Activated CD4-positive, alpha-beta memory T cell treated with anti-CD3 and anti-CD28 coated beads, Interleukin-2, amount 10 ng/mL, durations not matched to agents 7 days and 5 days (primary cell): ENCODE measurements at places on chromosomes 2 and 18.

DNA sequence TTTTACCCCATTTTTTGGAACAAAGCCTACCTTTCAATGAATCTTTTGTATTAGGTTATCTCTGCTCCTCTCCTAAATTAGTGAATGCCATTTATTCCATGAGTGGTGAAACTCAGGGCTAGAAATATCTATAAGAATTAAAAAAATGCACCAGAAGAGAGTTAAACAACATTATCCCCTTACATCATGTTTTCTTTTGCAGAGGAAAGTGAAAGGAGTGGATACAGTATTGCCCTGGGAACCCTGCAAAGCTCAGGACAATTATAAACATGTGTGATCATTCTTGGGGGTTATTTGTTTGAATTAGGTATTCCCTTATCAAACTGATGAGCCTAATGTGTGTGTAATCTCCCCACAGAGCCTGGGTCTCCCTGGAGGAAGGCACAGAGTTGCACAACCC, 559.2 kb downstream of the RNF144A start:
- DNase-seq, result no peak
- H3K4me1 ChIP-seq, result peaks cover 22% of the 10 kb centered on the region
- no peaks in the 10 kb centered on the region for H3K27me3 ChIP-seq
- no peak overlapping the region for H3K4me3 ChIP-seq
- H3K27ac ChIP-seq, result no peak overlapping the region
- H3K36me3 ChIP-seq, result peaks cover 2% of the 10 kb centered on the region

GRCh38 chr18:27728659-27729058, 448.3 kb downstream of the CDH2 start:
- H3K4me1 ChIP-seq, result no peaks in the 10 kb centered on the region
- no peaks in the 10 kb centered on the region for H3K27me3 ChIP-seq
- H3K27ac ChIP-seq, result no peak overlapping the region
- no peak overlapping the region for H3K4me3 ChIP-seq
- DNase-seq, result no peak

GRCh38 chr2:139162456-139162855, 382.3 kb upstream of the NXPH2 start:
- DNase-seq, result no peak

GRCh38 chr18:25310045-25310444, 41.9 kb downstream of the ZNF521 start:
- DNase-seq, result no peak
- no peaks in the 10 kb centered on the region for H3K4me1 ChIP-seq
- H3K36me3 ChIP-seq, result no peaks in the 10 kb centered on the region
- H3K27me3 ChIP-seq, result no peaks in the 10 kb centered on the region
- H3K27ac ChIP-seq, result no peak overlapping the region
- H3K4me3 ChIP-seq, result no peak overlapping the region

- peaks cover 18% of the 10 kb centered on the region for H3K27me3 ChIP-seq
- H3K4me1 ChIP-seq, result peaks cover 15% of the 10 kb centered on the region
- no peaks in the 10 kb centered on the region for H3K36me3 ChIP-seq
These were observed 1.7 kb downstream of the MAP2 start for GRCh38 chr2:209425471-209426071.

- peaks cover 2% of the 10 kb centered on the region for H3K27me3 ChIP-seq
- H3K27ac ChIP-seq, result no peak overlapping the region
- no peaks in the 10 kb centered on the region for H3K36me3 ChIP-seq
- no peak for DNase-seq
- no peak overlapping the region for H3K4me3 ChIP-seq
These were observed 44.7 kb upstream of the SNED1 start for GRCh38 chr2:240953426-240954410.

GRCh38 chr2:107461301-107461700, 365.4 kb upstream of the RGPD4 start:
- H3K4me1 ChIP-seq, result no peaks in the 10 kb centered on the region
- H3K36me3 ChIP-seq, result no peaks in the 10 kb centered on the region
- DNase-seq, result no peak
- no peaks in the 10 kb centered on the region for H3K27me3 ChIP-seq
- H3K4me3 ChIP-seq, result no peak overlapping the region

GRCh38 chr18:44227501-44227900, 453.2 kb upstream of the SETBP1 start:
- DNase-seq, result no peak
- H3K27me3 ChIP-seq, result no peaks in the 10 kb centered on the region
- H3K27ac ChIP-seq, result no peak overlapping the region
- no peaks in the 10 kb centered on the region for H3K4me1 ChIP-seq
- H3K36me3 ChIP-seq, result no peaks in the 10 kb centered on the region

- H3K4me3 ChIP-seq, result no peak overlapping the region
- peaks cover 33% of the 10 kb centered on the region for H3K4me1 ChIP-seq
- DNase-seq, result peak; percentile 58
- H3K27ac ChIP-seq, result peak overlapping the region; percentile 59
- no peaks in the 10 kb centered on the region for H3K36me3 ChIP-seq
These were observed 7.4 kb upstream of the MOB1A start for GRCh38 chr2:74186038-74186437.

- H3K27ac ChIP-seq, result no peak overlapping the region
- H3K27me3 ChIP-seq, result peaks cover 3% of the 10 kb centered on the region
- H3K36me3 ChIP-seq, result peaks cover 19% of the 10 kb centered on the region
- peaks cover 5% of the 10 kb centered on the region for H3K4me1 ChIP-seq
- DNase-seq, result no peak
These were observed 72.0 kb downstream of the STRADB start for GRCh38 chr2:201523506-201523905.

GRCh38 chr2:180676520-180677025, 303.8 kb upstream of the UBE2E3 start:
- no peak overlapping the region for H3K27ac ChIP-seq
- no peak overlapping the region for H3K4me3 ChIP-seq
- H3K4me1 ChIP-seq, result no peaks in the 10 kb centered on the region
- no peak for DNase-seq
- H3K27me3 ChIP-seq, result peaks cover 12% of the 10 kb centered on the region

DNA sequence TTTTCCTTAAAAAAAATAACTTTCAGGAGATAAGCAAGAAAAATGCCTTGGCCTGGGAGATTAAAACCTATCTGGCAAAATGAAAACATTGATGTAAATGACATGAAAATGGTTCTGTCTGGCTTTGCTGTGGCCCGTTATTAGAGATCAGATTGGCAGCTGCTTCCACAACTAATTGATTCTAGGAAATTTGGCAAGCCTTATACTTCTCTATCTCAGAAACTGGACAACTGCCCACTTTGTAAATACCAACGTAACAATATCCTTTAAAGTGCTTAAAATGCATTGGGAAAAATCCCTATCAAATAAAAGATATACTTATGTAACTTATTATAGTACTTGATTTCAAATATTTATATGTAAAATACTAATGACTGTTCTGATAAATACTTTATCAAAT, 14.2 kb upstream of the SKA1 start:
- H3K27me3 ChIP-seq, result peaks cover 14% of the 10 kb centered on the region
- no peaks in the 10 kb centered on the region for H3K36me3 ChIP-seq
- no peak overlapping the region for H3K4me3 ChIP-seq
- DNase-seq, result no peak
- no peak overlapping the region for H3K27ac ChIP-seq
- peaks cover 19% of the 10 kb centered on the region for H3K4me1 ChIP-seq

- H3K27me3 ChIP-seq, result no peaks in the 10 kb centered on the region
- no peak overlapping the region for H3K27ac ChIP-seq
- H3K36me3 ChIP-seq, result no peaks in the 10 kb centered on the region
- no peak overlapping the region for H3K4me3 ChIP-seq
- no peaks in the 10 kb centered on the region for H3K4me1 ChIP-seq
- DNase-seq, result no peak
These were observed 1125.0 kb upstream of the CELF4 start for GRCh38 chr18:38690626-38691025.

- H3K27me3 ChIP-seq, result peaks cover 9% of the 10 kb centered on the region
- no peaks in the 10 kb centered on the region for H3K36me3 ChIP-seq
- H3K4me3 ChIP-seq, result no peak overlapping the region
- H3K27ac ChIP-seq, result no peak overlapping the region
- no peak for DNase-seq
These were observed 33.5 kb downstream of the LGALSL start for GRCh38 chr2:64487256-64488049.

GRCh38 chr2:197908156-197908555, 103.8 kb downstream of the PLCL1 start:
- peaks cover 7% of the 10 kb centered on the region for H3K27me3 ChIP-seq
- DNase-seq, result no peak
- H3K36me3 ChIP-seq, result no peaks in the 10 kb centered on the region
- H3K4me1 ChIP-seq, result peaks cover 9% of the 10 kb centered on the region
- no peak overlapping the region for H3K27ac ChIP-seq
- no peak overlapping the region for H3K4me3 ChIP-seq

GRCh38 chr2:160210599-160211138, 10.6 kb upstream of the ITGB6 start:
- peak; percentile 67 for DNase-seq
- H3K4me1 ChIP-seq, result peaks cover 23% of the 10 kb centered on the region
- H3K27ac ChIP-seq, result no peak overlapping the region
- no peak overlapping the region for H3K4me3 ChIP-seq

DNA sequence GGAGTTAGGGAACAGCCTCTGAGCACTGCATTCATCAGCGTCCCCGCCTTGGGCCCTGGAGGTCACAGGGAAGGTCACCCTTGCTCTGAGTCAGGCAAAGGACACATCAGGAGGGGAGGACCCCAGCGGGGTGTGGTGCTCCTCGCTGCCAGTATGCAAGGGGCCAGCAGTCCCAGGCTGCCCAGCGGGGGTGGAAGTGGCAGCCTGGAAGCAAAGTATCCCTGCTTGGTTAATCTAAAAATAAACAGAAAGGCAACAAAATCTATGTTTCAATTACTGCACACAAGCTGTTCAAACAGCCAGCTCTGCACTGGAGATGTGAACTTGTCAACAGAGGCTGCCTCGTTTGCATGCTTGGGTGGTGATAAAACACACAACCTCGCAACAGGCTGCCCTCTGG, 164.1 kb downstream of the KLHL29 start:
- no peak for DNase-seq
- H3K27me3 ChIP-seq, result peaks cover 2% of the 10 kb centered on the region
- no peak overlapping the region for H3K4me3 ChIP-seq

GRCh38 chr2:176533505-176534193, 264.4 kb downstream of the MTX2 start:
- H3K36me3 ChIP-seq, result no peaks in the 10 kb centered on the region
- H3K4me1 ChIP-seq, result no peaks in the 10 kb centered on the region
- H3K27me3 ChIP-seq, result peaks cover 19% of the 10 kb centered on the region
- H3K27ac ChIP-seq, result no peak overlapping the region
- no peak for DNase-seq
- no peak overlapping the region for H3K4me3 ChIP-seq

GRCh38 chr2:175662335-175662734, 339.7 kb downstream of the LNPK start:
- no peaks in the 10 kb centered on the region for H3K4me1 ChIP-seq
- no peak overlapping the region for H3K4me3 ChIP-seq
- DNase-seq, result no peak
- no peaks in the 10 kb centered on the region for H3K36me3 ChIP-seq
- no peak overlapping the region for H3K27ac ChIP-seq

GRCh38 chr2:137924019-137924418, 40.3 kb upstream of the HNMT start:
- DNase-seq, result no peak
- no peak overlapping the region for H3K27ac ChIP-seq

DNA sequence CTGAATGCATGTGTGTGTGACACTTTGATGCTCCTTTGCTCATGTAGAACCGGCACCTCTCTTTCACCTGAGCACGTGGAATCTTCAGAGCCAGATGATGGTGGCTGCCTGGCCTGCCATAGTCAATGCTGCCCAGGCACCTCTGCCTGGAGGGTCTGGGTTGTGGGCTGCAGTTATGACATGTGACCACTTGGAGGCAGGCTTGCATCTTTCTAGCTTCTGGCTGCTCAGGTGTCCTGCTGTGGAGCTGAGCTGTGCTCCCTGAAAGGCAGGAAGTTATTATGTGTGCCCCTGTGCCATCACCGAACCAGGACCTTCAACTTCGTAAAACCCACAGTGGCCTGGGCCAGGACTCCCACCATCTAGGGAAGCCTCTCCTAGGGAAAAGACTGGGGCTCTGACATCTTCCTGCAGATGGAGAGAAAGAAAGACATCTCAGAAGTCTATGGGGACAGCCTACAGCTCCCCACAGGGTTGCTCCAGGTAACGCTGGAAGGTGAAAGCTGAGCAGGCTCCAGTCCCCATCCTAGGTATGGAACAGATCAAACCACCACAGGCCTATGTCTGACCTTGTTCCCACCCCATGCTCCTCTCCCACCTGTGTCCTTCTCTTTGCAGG, 30.2 kb downstream of the PSD4 start:
- peaks cover 42% of the 10 kb centered on the region for H3K36me3 ChIP-seq
- H3K4me1 ChIP-seq, result peaks cover 11% of the 10 kb centered on the region

DNA sequence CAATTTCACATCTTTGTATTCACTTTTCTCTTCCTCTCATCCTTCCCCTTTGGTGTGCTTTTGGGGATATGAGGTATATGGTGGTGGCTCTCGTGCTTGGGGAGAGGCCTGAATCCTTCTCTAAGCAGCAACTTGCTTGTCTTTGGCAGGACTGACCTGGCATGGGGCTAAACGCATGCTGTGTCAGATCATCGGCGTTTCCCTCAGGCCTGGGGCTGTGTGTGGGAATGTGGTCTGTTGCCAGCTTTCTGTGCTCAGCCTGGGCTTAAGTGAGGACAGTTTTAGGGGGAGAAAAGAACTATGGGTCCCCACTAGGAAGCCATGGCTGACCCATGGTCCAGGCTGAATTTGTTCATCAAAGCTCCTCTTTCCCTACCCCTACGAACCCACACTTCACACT, 60.7 kb downstream of the TET3 start:
- DNase-seq, result no peak
- H3K4me3 ChIP-seq, result no peak overlapping the region
- peaks cover 11% of the 10 kb centered on the region for H3K4me1 ChIP-seq
- no peak overlapping the region for H3K27ac ChIP-seq

DNA sequence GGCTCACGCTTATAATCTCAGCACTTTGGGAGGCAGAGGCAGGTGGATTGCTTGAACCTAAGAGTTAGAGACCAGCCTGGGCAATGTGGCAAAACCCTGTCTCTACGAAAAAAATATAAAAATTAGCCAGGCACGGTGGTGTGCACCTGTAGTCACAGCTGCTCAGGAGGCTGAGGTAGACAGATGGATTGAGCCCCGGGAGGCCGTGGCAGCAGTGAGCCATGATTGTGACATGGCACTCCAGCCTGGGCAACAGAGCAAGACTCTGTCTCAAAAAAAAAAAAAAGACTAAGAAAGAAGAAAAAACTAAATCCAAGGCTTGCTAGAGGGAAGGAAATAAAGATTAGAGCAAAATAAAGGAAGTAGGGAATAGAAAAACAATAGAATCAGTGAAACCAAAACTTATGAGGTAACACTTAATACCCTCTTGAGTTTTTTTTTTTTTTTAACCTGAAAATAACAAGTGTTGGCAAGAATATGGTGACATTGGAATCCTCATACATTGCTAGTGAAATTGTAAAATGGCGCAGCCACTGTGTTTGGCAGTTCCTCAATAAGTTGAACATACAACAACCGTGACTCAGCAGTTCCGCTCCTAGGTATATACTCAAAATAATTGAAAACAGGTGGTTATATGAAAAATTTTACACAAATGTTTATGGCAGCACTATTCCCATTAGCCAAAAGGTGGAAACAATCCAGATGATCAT, 85.2 kb downstream of the EML4 start:
- H3K36me3 ChIP-seq, result peaks cover 71% of the 10 kb centered on the region
- H3K27ac ChIP-seq, result no peak overlapping the region
- H3K27me3 ChIP-seq, result no peaks in the 10 kb centered on the region
- no peak for DNase-seq
- peaks cover 31% of the 10 kb centered on the region for H3K4me1 ChIP-seq
- no peak overlapping the region for H3K4me3 ChIP-seq
